EL (cell line): ENCODE measurements at places on chromosomes 5 and 9.

- no peak for DNase-seq
Measured at GRCh38 chr9:128182893-128183588, 8.3 kb downstream of the CIZ1 start.

DNA sequence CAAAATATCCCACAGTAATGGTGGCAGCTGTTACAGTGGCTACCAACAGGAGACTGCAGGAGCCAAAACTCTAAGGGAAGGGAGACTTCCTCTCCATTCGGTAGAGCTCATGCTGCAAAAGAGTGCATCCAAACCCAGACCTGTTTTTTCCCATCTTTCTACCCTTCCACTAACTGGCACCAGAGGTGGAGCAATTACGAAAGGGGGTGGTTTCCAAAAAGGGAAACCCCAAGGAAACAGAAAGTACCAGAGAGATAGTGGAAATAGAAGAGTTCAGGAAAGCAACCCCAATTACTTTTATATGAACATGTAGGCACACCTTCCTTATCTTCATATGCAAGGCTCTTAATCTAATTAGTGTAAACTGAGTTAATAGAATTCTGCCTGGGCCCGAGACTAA lies 7.3 kb upstream of the WDR41 start:
- DNase-seq: no peak

DNA sequence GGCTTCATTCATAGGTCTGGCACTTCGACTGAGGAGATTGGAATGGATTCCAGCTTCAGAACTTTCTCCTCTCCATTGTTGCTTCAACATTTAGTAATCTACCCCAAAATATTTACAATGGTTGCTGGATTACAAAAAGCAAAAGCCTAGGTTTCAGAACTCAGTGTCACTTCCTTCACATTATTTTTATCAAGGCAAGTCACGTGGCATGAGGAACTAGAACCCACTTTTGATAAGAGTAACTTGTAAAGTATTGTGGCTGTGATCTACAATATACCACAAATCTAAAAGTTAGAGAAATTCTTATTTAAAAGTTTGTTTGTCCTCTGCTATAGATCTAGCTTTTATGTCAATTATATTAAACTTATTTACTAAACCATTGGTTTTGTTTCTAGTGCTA lies 39.7 kb upstream of the ANKDD1B start:
- DNase-seq: no peak

DNA sequence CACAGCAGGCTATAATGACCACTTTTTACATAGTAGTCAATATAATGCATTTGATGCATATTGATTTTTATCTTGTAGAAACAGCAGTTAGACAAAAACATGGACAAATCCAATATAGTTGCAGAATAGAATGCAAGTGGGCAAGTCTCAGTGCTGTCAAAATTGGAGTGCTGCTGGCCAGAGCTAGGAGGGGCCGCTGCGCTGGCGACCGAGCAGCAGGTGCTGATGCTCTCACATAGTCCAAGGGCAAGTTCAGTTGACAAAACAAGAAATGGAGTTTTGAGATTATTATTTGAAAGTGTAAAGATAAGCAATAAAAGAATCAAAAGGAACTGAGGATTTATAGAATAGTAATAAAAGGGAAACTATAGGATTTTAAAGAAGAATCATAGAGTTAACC lies 60.6 kb upstream of the CDK20 start:
- DNase-seq: no peak

DNA sequence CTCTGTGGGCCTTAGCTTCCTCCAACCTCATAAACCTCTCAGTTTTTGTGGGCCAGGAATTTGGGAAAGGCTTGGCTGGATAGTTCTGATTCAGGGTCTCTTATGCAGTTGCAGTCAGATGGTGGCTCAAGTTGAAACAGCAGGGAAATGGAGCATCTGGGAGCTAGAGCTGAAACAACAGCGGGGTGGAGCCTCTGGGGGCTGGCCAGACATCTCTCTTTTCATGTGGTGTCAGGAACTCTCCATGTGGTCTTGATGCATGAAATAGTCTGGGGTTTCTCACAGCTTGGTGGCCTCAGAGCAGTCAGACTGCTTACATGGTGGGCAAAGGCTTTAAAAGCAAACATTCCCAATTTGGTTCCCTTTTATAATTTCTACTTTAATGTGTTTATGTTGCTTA lies 13.5 kb downstream of the ZNF346 start:
- no peak for DNase-seq

GRCh38 chr5:4758996-4759395 lies 381.1 kb upstream of the ADAMTS16 start:
- DNase-seq: no peak

DNA sequence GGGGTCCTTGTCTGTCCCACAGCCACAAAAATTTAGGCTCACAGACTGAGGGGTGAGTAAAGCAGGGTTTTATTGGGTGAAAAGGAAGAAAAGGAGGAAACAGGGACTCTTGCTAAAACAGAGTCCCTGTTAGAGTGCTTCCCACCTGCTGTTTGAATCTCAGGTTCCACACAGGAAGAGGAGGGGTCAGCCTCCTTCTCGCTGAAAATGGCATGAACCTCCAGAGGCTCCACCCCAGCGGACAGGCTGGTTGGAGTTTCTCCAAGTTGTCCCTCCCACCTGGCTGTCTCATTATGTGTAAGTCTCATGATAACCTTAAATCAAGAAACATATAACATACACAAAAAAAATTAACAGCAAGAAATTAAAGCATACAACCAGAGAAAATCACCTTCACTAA lies 28.3 kb upstream of the UHRF2 start:
- no peak for DNase-seq

GRCh38 chr5:173187054-173187743 lies 42.9 kb downstream of the BNIP1 start:
- DNase-seq: no peak

DNA sequence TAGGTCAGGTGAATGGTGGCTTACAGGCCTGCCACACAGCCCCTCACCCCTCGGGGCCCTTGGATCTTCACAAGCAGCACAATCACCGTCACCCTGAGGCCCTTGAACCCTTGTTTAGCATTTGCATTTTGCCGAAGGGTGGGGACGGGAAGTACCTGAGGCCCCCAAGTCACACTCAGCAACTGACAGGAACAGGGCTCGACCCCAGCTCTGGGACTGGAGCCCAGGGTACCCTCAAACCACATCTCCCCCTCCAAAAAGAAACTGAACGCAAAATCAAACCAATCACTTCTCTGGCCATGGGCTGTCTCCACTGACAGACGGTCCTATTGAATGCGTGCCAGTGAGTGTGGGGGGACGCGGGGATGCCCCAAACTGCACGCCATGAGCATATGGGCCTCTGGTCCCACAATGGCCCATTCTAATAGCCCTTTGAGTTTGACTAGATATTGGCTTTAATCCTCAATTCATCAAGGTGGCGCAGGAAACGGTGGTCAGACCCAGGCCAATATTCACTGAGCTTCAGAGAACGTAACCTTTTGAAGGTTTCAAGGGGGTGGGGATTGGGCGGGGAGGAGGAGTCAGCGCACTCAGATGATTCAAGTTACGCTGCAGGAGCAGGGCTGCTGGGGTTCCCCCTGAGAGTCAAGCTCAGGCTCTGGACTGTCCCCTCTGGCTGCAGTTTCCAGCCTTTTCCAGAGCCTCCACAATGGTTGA lies 176.0 kb downstream of the DAB2IP start:
- no peak for DNase-seq

GRCh38 chr9:128457207-128457606 lies 1.4 kb downstream of the ODF2 start:
- DNase-seq: no peak
